H1 (cell line): ENCODE measurements at places on chromosomes 2 and 18. TPM values are rescaled to one million over a fixed set of nuclear protein-coding genes. Genes with fewer than 3 reads are reported as not detected.

DNA sequence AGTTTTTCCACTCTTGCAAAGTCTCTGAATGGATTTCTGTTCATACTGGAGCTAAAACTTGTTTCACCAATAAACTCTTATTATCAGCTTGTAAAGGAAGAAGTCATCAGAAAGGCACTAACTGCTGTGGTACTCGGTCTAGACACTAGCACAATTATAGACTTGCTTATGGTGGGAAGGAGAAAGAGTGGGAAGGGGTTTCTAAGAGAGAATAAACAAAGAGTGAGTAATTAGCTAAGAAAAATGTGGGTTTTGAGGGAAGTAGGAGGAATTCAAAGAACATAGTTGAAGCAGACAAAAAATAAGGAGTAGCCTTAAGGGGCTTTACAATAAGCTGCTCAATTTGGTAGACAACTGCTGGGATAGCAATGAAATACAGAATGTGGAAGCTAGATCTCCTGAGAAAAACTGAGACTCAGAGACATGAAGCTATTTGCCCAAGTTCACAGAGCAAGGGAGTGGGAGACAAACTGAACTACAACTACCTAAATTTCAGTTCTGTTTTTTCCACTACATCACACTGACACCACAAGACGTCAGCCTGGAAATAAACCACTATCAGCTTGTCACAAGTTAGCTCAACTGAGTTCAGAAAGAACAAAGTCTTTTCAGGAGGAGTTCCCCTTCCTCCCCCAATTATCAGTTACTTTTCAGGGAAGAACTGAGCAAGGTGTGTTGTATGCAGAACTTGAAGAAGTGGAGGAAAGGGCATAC lies 59.7 kb downstream of the MAP4K3 start:
- H3K36me3 ChIP-seq, result peaks cover 9% of the 10 kb centered on the region
- H3K27ac ChIP-seq, result no peak overlapping the region
- H3K27me3 ChIP-seq, result peaks cover 1% of the 10 kb centered on the region
- no peak overlapping the region for H3K4me3 ChIP-seq
- peaks cover 3% of the 10 kb centered on the region; the same call in 1 of the 2 replicates for H3K4me1 ChIP-seq
- no peak for DNase-seq

TMEM169 gene
- total RNA-seq, result 2.4 and 2.5 TPM in 2 replicates

- peak within 1 kb of the TSS; percentile 98 for H3K4me3 ChIP-seq
- 0 out of 2 replicates have a peak within 1 kb of the TSS, but pooled peaks have one; percentile 53 for H3K27ac ChIP-seq
- H3K4me1 ChIP-seq, result peaks cover 4% of the 10 kb centered on the region; the same call in 1 of the 2 replicates
Observed at GRCh38 chr2:69013142-69013839, at the start of gene ANTXR1. Gene ANTXR1 (plus strand): TSS chr2:69013179. CDS start chr2:69013500, 321 bp downstream.

RNU2-63P gene
- total RNA-seq, result 6.6 and 8.3 TPM in 2 replicates
